Gastroesophageal sphincter (tissue), 4 donors: ENCODE measurements at places on chromosomes 1 and 21.

- ATAC-seq: no peak
These were observed 66.9 kb upstream of the TINAGL1 start for GRCh38 chr1:31509124-31510072.

DNA sequence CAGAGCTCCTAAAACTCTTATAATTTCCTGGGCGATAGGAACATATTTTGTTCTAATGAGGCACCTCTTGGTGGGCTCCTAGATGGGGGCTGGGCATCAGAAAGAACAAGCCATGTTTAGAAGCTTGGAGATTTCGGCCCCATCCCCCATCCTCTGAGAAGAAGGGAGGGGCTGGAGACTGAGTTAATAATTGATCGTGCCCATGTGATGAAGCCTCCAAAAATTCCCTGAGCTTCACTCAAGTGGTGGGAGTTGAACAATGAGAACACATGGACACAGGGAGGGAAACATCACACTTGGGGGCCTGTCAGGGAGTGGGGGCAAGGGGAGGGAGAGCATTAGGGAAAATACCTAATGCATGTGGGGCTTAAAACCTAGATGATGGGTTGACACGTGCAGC, 18.1 kb downstream of the C1orf115 start:
- no peak for ATAC-seq

- no peak for ATAC-seq
These were observed 7.7 kb upstream of the TCP10L start for GRCh38 chr21:32592929-32593502.

GRCh38 chr1:194846488-194846887, 1660.1 kb upstream of the B3GALT2 start:
- no peak for ATAC-seq

DNA sequence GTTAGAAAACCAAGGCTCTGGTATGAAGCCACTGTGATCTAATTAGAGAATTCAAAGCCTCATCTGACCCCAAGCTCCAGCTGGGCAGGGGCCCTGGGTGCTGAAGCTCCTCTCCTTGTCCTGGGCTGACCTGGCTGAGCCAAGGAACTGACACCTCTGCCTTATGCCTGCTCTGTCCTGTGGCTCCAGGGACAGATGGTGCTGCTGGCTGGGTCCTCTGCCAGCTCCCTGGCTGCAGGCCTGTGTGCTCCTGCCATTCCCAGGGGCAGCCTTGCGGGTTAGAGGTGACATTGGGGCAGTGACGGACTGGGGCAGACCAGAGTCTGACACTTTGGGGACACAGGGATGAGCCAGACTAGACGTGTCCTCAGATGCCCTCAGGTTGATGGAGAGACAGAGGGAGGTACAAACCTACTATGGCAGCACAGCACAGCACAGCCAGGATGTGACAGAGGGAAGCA, 11.8 kb downstream of the ACOT11 start:
- peak; percentile 31 for ATAC-seq

- ATAC-seq: no peak
These were observed 105.1 kb upstream of the TLR5 start for GRCh38 chr1:223248001-223248769.

DNA sequence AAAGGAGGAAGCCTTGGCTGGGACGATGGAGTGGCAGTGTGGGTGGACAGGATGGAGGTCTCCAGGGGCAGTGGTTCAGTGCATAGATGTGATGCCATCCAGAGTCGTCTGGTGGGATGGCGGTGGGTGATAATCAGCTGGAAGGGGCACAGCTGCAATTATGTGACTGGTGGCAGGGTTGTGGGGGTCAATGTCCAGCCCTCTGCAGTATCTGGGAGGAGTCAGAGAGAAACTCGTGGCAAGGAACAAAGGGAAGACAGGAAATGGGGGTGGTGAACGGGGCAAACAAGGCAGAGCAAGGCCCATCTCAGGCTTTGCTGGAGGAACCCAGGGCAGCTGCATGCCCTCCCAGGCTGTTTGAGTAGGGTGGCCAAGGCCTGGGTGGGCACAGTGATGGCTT, 118.3 kb upstream of the USP24 start:
- no peak for ATAC-seq

GRCh38 chr1:211574705-211575104, 4.3 kb downstream of the SLC30A1 start:
- no peak for ATAC-seq

- ATAC-seq: no peak
These were observed 91.0 kb upstream of the KCNA3 start for GRCh38 chr1:110765640-110766335.

- ATAC-seq: peak; percentile 11
These were observed 43.4 kb upstream of the COL6A2 start for GRCh38 chr21:46054451-46054881.
